ENCODE measurements at places on chromosomes 6 and 20.

DNA sequence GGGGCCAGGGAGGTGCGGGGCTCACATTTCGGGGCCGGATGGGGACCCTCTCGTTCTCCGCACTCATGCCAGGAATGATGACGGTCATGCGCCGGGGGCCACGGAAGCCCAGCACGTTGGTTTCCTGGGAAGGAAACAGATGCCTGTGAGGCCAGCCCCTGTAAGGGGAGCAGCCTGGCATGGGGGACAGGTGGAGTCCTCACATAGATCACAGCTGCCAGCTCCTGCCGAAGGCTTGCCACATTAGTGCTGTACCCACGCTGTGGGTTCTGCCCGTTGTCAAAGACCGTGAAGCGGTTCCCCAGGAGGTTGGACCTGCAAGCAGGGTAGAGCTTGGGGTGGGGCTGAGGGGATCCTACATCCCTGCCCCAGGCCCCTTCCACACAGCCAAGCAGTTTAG is 6.7 kb upstream of the TEAD3 start:
- no peak for DNase-seq

DNA sequence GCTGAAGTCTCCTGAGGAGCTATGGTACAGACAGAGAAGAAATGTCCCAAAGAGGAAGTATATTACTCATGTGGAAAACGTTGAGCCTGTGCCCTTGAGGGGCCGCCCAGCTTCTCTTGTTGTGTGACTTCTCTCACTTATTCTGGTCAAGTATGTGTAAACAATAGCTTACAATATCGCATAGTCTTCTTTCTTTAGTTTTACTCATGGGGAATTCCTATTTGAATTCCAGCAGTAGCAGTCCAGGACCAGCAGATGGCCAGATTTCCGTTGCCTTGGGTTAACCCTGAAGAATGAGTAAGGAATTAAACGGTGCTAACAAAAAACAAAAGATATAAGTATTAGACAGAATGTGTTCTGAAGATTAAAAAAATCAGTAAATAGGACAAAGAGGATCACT is 522.0 kb upstream of the GJE1 start:
- DNase-seq, result no peak

GRCh38 chr20:59837623-59838394 is 95.6 kb downstream of the SYCP2 start:
- peak; percentile 44 for DNase-seq

- peak; percentile 22 for DNase-seq
These were observed 57.2 kb upstream of the IRAK1BP1 start for GRCh38 chr6:78810146-78810545.

DNA sequence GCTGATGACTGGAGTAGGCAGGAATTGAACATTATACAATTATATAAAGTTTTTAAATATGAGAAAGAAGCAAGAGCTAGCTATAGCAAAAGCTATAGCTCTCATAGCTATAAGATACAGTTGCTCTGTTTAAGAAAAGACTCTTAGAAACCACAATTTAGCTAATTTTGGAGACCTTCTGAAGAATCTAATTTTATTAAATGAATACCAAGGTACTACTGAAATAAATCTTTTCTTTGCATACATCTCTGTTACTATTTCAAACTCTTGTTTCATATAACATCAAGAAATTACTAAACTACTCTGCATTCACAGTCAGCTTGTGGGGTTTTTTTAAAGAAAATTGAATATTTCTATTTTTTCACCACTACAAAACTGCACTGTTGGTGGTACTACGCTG is 568.7 kb upstream of the MARCKS start:
- DNase-seq, result no peak

DNA sequence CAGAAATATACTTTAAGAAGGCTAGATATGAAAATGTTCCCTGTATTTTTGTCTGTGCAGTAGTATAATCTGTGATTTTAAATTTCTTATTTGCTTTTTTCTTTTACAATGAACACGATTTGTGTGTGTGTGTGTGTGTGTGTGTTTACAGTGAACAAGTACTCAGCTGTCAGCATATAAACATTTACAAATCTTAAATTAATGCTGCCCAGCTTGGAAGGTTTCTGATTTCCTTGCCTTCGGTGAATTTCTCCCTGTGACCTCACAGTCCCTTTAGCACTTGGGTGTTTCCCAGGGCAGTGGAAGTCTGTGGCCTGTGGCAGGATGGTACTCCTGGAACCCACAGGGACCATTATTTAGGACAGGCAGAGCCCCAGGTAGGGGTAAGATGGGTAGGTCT is 37.6 kb downstream of the TXLNB start:
- DNase-seq, result no peak

GRCh38 chr6:23879816-23880215 is 246.2 kb upstream of the NRSN1 start:
- DNase-seq, result no peak

DNA sequence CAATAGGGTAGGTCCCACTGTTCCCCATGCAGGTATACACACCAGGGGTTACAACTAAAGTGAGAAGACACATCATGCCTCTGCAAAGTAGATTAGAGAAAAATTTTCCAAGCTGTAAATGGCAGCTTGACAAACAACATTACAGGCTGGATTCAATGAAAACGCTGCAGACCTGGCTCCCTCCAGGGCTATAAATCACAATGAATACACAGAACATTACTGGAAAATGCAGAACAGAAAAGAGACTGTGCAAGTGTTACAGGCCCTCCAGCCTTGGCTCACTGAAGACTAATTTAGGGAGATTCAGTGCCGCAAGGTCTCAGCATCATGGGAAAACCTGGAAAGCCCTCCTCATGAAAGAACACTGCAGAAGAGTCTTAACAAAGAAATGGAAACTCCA is 207.8 kb downstream of the KHDC1L start:
- DNase-seq, result no peak

DNA sequence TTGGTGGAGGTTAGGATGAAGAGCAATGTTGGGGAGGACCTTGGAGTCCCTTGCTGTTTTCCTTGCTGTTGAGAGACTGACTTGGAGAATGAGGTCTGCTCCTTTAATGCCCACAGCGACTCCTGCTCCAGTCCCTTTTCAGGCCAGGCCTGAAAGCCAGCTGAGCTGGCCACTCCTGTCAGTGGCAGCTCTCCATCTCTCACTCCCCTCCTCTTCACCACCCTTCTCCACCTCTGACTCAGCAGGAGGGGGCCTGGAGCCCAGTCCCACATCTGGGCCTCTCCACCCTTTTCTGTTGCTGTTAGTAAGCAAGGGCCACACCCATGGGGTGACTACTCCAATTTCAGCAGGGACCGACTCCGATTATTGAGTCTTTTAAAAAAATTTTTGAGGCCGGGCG is 2.2 kb downstream of the SNX21 start:
- no peak for DNase-seq

DNA sequence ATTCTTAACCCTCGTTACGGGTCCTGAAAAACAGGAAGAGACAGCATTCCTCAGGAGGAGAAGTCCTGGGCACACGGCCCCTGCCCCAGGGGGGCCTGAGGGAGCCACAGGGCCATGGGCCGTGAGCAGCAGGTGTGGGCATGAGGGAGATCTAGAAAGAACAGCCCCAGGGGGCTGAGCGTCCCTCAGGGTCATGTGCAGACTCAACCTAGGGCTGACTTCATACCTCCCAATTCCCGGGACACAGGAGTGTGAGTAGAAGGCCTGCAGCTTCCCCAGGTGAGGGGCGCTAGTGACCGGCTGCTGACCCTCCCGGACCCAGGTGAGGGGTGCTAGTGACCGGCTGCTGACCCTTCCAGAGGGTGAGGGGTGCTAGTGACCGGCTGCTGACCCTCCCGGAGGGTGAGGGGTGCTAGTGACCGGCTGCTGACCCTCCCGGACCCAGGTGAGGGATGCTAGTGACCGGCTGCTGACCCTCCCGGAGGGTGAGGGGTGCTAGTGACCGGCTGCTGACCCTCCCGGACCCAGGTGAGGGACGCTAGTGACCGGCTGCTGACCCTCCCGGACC is 35.1 kb downstream of the FRMD1 start:
- no peak for DNase-seq

DNA sequence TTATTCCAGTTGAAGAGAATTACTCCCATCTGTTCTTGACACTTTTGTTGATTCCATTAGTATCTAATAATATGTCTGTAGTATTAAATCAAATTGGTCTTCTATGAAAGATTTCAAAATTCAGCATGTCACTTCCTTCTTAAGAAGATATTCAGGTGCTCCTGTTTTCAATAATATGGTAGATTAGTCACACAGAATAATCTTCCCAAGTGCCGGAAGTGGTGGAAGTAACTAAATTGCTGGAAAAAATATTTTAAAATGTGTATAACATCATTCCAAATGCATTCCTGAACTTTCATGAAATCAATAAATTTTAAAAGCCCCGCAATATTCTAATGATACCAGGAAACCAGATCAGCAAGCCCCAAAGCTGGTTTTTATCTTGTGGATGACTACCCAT is 281.3 kb downstream of the EPM2A start:
- no peak for DNase-seq

GRCh38 chr20:37525810-37526209 is 1.9 kb downstream of the BLCAP start:
- DNase-seq, result no peak

DNA sequence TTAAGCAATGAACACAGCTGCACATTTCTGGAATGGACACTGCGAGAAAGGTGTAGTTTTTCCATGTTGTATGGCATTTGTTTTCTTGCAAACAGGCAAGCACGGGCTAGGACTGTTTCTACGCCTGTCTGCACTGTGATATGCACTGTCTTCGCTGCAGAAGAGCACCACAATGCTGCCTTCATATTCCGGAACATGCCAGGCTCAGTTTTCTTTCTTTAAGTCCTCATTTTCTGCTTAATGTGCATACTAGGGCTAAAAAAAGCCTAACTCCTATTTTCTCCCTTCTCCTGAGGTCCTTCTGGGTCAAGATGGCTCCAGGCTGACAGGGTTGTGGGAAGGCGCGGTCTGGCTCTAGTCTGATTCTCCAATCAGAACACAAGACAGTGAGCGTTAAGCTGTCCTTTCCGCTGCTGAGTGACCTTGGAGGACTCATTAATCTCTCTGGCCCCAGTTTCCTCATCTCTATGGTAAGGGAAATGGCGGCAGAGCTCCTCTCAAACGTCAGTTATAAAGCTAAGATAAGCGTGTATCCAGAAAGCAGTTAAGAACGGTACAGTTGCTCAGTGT is 379.9 kb downstream of the C6orf118 start:
- DNase-seq, result no peak

GRCh38 chr6:33380272-33380981 is 11.2 kb upstream of the KIFC1 start:
- no peak for DNase-seq

- DNase-seq, result no peak
These were observed 16.3 kb upstream of the VEGFA start for GRCh38 chr6:43753570-43754183.

DNA sequence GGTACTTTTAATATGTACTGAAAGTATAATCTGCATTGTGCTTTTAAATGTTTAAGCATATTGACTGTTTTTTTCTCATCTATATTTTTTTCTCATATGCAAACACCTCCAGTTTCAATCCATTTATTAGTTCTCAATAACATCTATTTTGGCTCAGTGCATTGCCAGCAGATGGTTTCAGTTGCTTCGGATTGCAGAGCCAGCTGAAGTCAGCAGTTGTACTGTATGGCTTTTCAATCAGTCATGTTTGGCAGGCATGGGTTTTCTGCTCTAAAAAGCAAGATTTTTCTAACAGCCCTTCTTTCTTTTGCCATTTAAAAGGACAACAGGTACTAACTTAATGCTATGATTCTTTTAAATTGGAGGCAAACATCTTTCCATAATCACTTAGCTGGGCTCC is 121.2 kb downstream of the CD109 start:
- no peak for DNase-seq

GRCh38 chr6:30555816-30556065 is 548 bp downstream of the GNL1 start:
- DNase-seq, result no peak

DNA sequence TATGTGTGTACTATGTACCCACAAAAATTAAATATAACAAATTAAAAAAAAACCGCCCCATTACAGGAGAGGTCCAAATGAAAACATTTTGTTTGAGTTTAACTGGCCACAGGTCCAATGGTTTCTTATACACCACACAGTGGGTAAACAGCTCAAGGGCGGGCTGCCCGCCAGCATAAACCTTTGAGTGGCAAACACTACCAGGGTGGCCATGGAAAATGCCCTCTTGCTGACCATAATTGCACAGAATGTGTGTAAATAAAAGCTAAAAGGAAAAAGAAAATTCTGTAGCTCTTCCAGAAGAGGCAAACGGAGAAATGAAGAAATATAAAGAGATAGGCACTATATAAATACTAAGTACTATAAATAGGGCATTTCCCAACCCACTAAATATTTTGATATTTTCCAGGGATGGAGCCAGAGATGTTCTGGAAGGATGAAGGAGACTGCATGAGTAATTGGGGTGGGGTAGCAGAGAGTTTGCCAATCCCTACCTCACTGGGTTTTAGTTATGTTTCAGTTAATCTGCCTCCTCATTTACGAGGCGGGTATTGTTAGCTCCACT is 1.1 kb upstream of the CDC5L start:
- DNase-seq, result no peak

- peak; percentile 54 for DNase-seq
These were observed 22.8 kb downstream of the ECT2L start for GRCh38 chr6:138818496-138819194.

DNA sequence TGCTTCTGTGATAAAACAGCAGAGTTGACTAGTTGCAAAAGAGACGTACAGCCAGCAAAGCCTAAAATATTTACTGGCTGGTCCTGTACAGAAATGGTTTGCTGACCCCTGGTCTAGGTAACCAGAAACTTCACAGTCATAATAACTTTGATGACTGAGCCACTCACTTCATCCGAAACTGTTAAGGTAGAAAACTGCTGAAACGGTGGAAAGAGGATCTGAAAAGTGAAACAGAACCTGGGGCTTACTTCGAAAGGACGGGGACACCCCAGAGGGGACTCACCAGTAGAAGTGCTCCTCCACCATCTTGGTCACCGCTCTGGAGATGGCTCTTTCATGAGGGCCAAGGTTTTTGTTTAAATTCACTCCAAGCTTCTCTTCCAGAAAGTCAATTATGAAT is 16.4 kb downstream of the FAXC start:
- DNase-seq, result peak; percentile 67

GRCh38 chr6:157785636-157786035 is 37.4 kb upstream of the SNX9 start:
- no peak for DNase-seq

- no peak for DNase-seq
These were observed 34.8 kb downstream of the IYD start for GRCh38 chr6:150403458-150404246.

DNA sequence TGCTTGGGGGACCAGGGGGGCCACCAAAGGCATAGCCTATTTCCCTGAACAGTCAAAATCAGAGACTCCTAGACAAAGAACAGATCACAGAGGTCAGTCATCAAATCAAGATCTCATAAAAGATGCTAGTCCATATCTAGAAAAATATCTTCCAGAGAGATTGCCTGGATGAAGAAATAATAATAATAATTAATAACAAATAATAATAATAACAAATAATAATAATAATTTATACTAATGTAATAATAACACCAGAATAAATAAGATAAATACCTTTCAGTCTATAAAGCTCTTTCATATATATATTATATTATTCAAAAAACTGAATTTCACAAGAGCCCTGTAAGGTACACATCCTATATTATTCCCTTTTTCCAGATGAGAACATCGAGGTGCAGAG is 129.6 kb downstream of the PAX1 start:
- DNase-seq, result no peak

Data from GM13976 (cell line).